ENCODE measurements at places on chromosomes 5 and 9.

DNA sequence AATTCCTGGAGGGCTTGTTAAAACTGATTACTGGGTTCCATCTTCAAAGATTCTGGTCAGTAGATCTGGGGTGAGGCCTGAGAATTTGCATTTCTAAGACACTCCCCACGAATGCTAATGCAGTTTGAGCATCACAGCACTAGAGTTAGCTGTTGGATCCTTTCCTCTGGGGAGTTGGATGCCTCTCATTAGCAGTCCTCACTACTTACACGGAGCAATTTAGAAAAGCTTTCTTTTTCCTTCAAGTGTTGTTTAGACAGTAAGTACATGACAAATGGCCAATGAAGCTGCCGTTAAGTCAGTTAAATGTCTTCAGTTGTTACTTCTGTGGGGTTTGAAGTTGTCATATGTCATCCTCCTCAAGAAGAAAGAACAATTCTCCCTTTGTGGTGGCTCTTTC lies 74.9 kb upstream of the HMHB1 start:
- no peak for DNase-seq

GRCh38 chr9:69877852-69878514 lies 57.4 kb downstream of the CFAP95 start:
- DNase-seq, result no peak

DNA sequence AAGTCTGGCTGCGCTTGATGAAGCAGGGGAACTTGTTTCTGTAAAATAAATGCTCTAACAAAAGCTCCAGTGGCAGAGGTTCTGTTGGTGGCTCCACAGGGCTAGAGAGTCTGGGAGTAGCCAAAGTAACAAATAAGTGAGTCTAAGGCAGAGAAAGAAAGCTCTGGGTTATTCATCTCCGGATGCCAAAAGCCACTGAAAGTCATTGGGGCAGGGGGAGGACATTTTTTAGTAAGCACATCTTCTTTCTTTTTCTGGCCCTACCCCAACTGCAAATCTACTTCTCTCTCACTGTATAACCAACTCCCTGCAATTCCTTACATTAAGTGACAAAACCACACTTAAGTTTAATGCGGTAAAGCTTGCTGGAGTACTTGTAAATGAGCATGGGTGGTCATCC lies 141.6 kb downstream of the INSYN2B start:
- no peak for DNase-seq

GRCh38 chr9:87259543-87260518 lies 237.8 kb upstream of the DAPK1 start:
- no peak for DNase-seq

DNA sequence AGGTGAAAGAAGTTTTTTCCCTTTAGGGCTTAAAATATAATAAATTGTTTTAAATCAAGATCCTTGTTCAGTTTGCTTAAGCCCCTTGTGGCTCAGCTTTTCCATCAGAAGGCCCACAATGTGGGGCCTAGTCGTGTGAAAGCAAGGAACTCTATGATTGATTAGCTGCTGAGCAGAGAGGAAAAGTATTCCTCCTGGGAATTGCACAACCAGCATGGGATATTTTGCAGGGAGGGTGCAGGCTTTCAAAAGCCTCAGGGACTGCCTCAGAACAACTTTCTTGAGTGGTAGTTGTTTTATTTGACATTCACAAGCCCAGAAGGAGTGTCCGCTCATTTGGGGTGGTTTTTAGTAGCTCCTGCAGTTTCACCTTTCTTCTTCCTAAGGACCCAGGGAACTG lies 19.8 kb downstream of the TTC23L start:
- no peak for DNase-seq

DNA sequence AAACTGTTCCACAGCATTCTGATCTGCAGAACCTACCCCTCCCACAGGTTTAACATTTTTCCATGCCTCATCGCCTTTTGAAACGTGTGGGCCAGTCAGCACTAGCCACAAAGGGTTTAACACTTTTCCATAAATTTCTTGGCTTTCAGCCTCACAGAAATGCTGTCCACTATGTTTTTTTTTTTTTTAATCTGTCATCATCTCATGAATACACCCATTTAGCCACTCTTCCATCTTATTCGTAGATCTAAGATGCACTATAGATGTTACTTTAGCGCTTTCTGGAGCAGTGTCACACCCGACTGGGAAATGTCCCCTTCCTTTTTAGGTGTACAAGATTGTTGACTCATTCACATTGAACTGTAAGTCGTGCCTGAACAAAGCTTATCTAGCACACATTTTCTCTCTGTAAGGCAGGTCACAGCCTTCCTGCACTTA lies 62.3 kb downstream of the GCNT1 start:
- no peak for DNase-seq

GRCh38 chr5:52999344-52999949 lies 10.3 kb downstream of the ITGA2 start:
- DNase-seq, result no peak

- no peak for DNase-seq
Measured at GRCh38 chr9:109449036-109449798, 48.9 kb downstream of the PTPN3 start.

- DNase-seq, result no peak
Measured at GRCh38 chr5:3043600-3043999, 292.1 kb upstream of the IRX2 start.

GRCh38 chr9:14146201-14146874 lies 167.6 kb downstream of the NFIB start:
- DNase-seq, result no peak

DNA sequence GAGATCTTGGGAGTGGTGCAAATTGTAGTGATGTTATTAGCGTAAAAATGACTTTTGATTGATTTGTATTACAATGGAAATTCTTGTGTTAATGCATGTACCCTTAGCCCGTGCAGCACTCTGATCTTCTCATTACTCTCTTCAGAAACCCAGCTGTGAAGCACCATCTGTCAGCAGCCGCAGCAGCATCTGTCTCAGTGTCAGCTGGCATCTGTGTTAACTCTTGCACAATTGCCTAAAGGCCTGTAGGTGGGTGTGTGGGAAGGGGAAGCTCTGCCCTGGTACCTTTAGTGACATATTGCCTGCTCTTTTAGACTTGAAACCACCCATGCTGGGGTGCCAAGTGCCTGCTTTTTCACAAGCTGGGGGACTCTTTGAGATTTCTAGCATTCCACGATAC lies 101.3 kb downstream of the FBXL7 start:
- DNase-seq, result no peak

DNA sequence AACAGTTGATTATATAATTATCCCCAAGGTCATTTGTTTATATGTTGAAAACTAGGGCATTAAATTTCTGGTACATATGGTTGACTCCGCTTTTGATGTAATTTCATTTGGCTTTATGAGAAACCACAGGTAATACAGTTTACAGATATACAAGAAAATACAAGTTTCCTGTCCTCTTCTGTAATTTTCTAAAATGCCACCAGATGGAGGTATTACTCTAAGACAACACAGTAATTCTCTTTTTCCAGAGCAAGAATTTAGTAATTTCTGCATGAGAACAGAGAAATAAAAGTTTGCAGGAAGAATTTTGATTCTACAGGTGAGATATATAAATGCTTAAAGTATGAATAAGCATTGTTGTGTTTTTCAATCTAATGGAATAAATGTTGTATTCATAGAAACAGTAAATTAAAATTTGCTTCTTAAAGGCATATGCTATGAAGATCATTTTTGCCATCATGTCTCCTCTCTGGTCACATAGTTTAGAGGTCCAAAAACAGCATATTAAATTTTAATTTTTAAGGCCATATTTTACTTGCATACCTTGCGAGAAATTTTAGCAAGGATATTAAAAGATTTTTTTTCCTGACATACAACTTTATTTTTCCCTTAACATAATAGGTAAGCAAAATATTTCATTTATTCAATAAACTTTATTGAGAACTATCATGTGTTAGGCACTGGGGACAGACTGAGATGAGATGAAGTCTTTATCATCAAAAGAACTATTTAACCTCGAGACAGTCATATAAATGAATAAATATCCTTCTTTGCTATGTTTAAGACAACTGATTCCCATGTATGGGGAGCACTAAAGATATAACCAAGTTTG lies 22.7 kb downstream of the CHD1 start:
- DNase-seq, result no peak

DNA sequence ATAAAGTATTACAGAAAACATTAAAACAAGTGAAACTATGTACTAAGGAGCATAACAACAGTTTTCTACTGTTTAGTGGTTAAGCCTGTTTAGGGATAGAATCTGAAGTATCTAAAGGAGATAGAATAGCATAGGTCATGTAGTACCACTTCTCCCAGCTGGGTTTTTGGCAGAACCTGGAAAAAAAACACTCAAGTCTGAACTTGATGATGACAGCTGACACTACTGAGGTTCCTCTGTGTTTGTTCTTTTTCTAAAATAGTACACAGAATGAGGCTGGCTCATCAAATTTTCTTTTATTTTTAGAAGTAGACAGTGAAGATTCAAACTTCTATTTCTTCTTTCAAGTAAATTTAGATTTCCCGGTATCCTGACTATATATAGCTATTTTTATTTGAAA lies 203.8 kb upstream of the ACO1 start:
- no peak for DNase-seq

DNA sequence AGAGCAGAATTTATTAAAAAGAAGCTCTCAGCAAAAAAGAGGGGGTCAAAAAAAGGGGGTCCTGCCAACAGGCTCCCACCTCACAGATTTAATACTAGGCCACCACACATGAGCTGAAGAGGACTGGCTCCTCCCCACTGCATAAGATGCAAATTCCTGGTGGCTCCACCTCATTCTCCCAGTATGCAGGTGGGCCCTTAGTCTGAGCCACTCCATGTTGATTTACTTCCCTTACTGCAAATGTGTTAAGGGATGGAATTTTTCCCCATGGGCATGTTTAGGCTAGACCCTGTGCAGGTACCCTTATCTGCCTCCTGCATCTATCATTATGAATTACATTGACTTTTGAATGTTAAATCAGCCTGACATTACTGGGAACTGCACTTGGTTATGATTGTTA lies 82.9 kb downstream of the ISOC1 start:
- DNase-seq, result no peak

GRCh38 chr5:88826646-88827585 lies 56.1 kb downstream of the MEF2C start:
- no peak for DNase-seq

DNA sequence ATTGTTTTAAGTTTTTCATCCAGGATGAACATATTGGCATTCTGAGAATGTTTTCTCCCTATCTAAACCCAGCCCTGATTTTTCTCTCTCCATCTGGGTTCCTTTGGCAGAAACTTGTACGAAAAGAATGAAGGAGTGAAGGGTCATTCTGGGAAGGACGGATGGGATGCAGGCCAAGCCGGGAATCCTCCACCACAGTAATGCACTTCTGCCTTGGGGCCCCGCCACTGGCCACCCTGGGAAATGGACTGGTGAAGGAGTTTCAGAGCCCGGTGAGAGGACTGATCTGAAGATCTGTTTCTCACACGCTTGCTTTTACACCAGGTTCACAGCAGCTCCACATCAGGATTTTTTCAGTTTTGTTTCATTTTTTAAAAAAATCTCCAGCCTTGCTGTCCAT lies 554.8 kb downstream of the BNC2 start:
- DNase-seq, result no peak

GRCh38 chr9:111966861-111967291 lies 70.3 kb downstream of the UGCG start:
- DNase-seq, result no peak

- DNase-seq, result no peak
Measured at GRCh38 chr5:62608529-62609511, 30.2 kb downstream of the LRRC70 start.

Data from stimulated activated CD8-positive, alpha-beta memory T cell treated with anti-CD3 and anti-CD28 coated beads, Interleukin-7, amount 100 ng/mL, for 1 hour (primary cell).